ENCODE measurements at places on chromosomes 16 and 17.

DNA sequence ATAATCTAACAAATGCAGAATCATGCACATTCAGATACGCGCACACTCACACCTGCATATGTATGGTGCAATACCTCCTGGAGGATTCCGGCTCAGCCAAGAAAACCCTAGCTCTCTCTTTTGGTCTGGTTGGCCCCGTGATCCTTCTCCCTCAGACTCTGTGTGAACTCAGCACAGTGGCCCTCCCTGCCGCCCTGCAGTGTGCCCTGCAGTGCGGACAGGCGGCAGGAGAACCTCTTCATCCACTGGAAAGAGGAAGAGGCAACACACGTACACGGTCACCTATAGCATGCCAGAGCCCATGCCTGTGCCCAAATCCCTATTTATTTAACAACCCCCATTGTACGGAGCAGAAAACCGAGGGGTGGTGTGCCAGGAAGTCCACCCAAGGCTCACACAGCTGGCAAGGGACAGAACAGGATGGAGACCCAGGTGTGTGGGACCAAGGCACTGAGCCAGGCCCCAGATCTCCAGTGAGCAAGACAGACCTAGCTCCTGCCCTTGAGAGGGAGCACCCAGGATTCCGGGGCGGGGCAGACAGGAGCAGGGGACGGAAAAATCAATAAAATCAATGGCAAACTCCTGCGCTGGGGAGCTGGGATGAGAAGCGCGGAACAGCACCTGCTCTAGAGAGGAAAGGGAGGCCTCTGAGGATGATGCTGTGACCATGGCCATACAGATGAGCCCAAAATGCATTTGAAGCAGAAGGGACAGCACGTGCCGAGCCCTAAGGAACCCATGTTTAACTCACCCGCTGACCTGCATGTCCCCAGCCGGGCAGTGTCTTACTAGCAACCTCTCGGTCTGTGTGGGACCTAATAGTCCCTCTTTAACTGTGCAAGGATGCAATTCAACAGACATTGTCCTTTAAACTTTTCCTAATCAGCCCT is 54.7 kb upstream of the CIBAR2 start:
- no peak for DNase-seq

DNA sequence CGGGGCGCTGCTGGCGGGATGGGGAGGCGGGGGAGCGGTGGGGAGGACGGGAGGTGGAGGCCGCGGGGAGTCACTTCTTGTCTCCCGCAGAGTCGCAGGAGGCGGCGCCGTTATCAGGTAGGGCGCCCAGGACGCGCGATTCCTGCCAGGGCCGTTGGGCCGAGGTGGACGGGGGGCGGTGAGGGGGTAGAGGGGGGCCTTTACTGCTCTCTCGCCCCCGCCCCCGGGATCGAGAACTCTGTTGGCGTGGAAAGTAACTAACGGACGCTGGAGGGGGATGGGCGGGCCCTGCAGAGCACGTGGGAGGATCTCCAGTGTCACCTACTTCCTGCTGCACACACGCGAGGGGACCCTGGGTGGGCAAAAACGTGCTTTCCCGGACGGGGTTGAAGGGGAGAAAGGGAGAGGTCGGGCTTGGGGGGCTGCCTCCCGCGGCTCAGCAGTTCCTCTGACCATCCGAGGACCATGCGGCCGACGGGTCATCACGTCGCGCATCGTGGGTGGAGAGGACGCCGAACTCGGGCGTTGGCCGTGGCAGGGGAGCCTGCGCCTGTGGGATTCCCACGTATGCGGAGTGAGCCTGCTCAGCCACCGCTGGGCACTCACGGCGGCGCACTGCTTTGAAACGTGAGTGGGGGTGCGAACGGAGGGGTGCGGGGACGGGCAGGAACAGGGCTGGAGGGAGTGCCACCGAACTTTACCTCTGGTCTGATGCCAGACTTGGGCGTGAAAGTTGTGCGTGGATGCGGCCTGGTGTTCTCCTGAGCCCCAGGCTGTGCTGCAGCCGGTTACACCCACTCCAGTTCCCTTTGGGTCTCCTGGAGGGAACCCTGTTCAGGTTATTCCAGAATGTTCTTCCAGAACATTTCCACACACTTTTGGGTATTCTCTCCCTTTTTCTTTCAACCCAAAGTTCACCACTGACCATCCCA is 569 bp downstream of the PRSS21 start:
- no peak for DNase-seq

DNA sequence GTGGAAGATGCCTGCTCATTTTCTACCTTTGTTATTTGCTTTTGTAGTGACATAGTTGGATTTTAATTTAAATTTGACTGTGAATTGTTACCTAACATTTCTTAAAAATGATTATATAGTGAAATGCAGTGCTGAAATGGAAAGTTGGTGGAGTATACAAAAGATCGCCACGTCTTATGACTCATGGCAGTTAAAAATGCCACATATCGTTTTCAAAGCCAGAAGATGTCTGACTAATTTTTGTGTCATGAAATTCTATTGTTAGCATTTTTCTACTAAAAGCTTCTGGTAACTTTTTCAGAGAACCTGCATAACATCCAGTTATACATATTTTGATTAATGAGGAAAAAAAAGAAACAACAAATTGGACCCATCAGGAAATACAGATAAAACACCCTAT is 20.6 kb downstream of the MAP2K4 start:
- peak; percentile 73 for DNase-seq

- DNase-seq: no peak
Measured at GRCh38 chr17:57327176-57327970, 71.0 kb downstream of the MSI2 start.

DNA sequence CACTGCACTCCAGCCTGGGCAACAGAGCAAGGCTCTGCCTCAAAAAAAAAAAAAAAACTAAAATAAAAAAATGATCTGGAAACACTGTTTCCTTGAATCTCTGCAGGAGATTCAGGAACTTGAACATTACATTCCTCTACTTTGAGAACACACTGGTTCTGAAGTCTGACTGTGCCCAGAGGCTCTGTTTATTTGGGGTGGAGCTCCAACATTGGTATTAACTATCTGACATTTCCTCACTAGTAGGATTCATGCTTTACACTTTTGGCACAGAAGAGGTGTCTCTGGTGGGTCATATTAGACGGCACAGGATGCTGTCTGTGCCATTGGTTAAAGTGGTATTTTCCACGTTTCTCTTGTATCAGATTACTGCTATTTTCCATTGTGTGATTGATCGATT is 10.4 kb downstream of the SULT1A2 start:
- DNase-seq: no peak

DNA sequence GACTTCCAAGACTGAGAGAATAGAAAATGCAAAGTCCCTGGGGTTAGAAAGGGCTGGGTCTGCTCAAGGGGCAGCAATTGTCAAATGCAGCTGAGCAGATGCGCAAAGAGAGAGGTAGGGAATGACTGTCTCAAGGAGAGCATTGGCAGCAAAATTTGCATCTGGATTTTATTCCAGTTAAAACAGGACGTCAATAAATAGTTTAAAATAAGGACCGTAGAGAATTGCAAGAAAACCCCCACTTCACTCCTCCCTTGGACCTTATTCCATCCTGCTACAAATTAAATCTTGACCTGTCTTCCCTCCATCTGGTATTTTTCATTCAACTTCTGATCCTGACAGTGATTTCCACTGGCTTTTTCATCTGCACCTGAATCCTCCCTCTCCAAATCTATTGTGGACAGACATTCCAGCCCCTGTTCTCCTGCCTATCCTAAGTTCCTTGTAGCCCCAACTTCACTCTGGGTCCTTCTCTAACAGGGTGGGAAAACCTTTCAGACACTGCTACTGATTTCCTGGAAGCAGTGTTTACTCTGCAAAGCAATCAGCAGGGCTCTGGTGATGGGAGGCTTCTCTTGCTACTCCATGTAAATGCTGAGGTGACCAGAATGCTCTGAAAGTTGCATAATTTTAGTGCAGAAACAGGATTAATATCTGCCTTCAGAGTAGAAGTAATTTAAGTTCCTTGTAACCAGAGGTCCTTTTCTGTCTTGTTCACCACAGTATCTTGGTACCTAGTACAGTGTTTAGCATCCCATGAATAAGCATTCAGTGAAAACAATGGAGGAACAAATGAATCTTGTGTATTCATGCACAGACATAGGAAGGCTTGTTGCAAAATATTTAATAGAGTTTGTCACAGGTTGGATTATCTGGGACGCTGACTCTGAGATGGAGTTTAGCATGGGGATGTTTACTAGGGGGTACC is 79.2 kb downstream of the CDH11 start:
- no peak for DNase-seq

- no peak for DNase-seq
Measured at GRCh38 chr16:58128181-58128631, 975 bp downstream of the CFAP20 start.
